Activated CD8-positive, alpha-beta memory T cell treated with anti-CD3 and anti-CD28 coated beads for 1 hour (primary cell): ENCODE measurements at places on chromosomes 1 and 21.

- DNase-seq, result no peak
Observed at GRCh38 chr1:206498685-206499084, 8.6 kb upstream of the RASSF5 start.

DNA sequence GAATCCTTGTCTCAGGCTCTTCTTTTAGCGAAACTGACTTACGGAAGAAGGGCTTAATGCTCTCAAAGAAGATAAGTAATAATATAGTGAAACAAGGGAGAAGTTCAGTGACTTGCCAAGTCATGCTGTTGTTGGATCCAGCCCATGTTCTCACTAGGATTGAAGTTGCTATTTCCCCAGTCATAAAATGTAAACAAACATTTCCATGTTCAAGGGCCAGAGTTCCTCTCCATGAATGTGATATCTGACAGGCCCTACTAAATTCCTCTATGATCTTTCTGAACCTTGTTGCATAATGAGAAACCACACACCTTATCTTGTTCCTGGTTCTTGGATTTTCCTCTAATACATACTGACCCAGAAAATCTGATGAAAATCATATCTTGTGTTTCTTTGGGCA lies 876.5 kb upstream of the B3GALT2 start:
- DNase-seq, result no peak

DNA sequence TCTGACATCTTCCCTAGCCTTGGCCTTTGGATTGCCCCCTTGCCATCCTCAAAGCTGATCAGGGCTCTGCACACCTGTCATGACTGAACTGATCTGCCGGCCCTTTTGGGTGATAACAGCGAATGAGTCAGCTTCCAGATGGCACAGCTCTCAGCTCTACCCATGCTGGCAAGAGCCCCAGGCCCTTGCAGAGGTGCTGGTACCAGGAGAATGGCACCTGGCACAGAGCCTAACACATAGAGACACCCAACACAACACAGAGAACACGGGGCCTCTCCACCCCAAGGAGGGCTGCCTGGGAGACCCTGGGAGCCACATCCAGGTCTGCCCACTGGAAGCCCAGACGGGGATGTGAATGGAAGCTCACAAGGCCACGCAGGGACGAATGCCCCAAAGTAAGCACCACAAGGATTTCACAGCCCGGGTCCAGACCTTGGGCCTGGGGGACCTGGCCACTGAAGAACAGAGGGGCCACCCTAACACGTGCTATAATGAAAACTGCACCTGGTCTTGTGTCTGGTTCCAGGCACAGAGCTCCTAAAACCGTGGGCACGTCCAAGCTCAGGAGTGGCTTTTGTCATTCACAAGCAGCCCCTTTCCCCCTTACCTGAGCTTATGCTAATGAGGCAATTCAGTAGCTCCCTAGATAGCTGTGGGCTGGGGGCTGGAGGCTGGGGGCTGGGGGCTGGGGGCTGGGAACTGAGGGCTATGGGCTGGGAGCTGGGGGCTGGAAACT lies 160.5 kb downstream of the NPHP4 start:
- no peak for DNase-seq

DNA sequence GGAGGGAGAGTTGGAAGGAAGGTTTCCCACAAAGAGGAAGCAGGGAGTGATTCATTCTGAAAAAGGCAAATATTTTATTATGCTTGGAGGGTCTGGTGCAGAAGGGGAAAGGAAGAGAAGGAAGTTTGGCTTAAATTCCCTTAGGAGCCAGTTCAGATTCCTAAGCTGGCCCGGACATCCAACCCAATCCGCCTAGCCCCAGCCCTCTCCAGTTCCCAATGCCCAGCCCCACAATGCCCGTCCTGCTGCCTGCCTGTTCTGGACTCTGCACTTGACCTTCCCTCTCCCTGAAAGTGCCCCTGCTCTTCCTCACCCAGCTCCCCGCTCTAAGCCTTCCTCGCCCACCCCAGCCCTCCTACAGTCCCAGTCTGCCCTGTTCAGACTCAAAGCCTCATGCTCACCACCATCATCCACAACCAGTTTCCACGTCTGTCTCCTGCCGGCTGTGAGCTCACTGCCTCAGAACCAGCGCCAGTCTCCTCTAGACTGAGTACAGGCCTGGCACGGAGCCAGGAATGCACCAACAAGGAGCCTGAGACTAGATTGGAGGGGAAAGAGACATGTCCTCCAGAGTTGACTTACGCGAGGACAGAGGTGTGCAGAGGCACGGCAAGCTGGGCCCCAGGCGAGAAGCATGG lies 18.9 kb downstream of the CAPN2 start:
- no peak for DNase-seq
